M059J (cell line): ENCODE measurements at places on chromosomes 7 and 10. TPM values are rescaled to one million over a fixed set of nuclear protein-coding genes. Genes with fewer than 3 reads are reported as not detected.

GRCh38 chr7:108528183-108528712, 2.3 kb upstream of the PNPLA8 start:
- peak; percentile 28 for DNase-seq

GRCh38 chr10:70578371-70578947, 24.1 kb downstream of the PRF1 start:
- DNase-seq, result peak; percentile 98

- peak; percentile 16 for DNase-seq
These were observed 578 bp downstream of the ZNF713 start for GRCh38 chr7:55887821-55888247.

DNA sequence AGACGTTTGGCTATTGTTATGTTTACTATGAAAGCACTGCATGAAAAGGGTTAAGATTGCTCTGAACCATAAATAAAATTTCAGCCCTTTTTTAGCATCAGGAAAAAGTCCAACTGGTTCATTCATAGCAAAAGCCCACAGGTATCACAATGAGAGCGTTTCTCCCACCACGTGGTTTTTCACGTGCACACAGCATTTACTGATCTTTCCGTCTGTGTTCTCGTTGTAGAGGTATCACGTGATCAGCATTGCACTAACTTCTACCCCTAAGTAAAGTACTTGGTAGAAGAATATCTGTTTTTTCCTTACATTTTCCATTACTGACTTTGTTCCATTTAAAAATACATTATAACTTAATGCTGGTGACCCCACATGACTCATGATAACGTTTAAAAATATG, 17.8 kb upstream of the CCDC3 start:
- no peak for DNase-seq

GRCh38 chr7:31443457-31443856, 70.4 kb upstream of the ITPRID1 start:
- DNase-seq, result peak; percentile 53

The NEUROG3 gene
- not detected in 2 replicates for total RNA-seq
